ENCODE measurements at places on chromosomes 5 and 9.

- no peak for DNase-seq
Measured at GRCh38 chr9:32431196-32431595, 46.8 kb downstream of the ACO1 start.

- no peak for DNase-seq
Measured at GRCh38 chr9:105637787-105638395, 24.4 kb upstream of the TAL2 start.

DNA sequence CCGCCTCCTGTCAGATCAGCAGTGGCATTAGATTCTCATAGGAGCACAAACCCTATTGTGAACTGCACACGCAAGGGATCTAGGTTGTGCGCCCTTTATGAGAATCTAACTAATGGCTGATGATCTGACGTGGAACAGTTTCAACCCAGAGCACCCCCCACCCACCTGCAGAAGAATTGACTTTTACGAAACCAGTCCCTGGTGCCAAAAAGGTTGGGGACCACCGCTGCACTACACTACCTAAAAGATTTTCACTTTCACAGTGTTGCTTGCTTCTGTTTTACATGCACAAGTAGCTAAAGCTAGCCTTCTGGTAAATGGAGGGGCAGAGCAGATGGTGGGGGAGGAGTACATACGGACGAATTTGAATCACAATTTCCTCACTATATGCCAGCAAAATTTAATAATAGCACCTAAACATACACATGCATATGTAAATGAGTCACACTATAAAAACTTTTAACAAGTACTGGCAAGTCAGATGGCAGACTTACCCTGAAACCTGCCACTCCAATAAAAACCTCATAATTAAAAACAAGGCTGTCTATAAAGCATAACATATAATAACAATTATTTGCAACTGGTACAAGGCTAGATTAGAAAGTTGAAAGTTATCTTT, 24.0 kb upstream of the CDKN2B start:
- DNase-seq = no peak

DNA sequence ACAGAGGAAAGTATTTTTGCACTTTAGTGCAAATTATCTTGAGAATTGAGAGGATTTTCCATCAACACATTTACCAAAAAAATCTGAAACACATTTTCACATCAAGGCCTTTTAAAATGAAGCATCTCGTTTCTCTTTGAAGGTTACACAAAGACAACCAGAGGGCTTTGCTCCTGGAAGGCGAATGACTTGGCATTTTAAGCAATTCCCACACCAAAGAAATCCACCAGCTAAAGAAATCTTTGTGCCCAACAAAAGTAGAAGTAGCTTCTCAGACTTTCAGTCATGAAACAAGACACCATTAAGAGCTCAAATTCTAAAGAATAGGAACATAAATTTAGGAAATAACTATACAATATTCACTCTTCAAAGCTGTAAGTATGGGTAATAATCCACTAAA, 59.9 kb downstream of the HABP4 start:
- DNase-seq = no peak

GRCh38 chr5:150633429-150633828, 7.0 kb upstream of the SYNPO start:
- no peak for DNase-seq

DNA sequence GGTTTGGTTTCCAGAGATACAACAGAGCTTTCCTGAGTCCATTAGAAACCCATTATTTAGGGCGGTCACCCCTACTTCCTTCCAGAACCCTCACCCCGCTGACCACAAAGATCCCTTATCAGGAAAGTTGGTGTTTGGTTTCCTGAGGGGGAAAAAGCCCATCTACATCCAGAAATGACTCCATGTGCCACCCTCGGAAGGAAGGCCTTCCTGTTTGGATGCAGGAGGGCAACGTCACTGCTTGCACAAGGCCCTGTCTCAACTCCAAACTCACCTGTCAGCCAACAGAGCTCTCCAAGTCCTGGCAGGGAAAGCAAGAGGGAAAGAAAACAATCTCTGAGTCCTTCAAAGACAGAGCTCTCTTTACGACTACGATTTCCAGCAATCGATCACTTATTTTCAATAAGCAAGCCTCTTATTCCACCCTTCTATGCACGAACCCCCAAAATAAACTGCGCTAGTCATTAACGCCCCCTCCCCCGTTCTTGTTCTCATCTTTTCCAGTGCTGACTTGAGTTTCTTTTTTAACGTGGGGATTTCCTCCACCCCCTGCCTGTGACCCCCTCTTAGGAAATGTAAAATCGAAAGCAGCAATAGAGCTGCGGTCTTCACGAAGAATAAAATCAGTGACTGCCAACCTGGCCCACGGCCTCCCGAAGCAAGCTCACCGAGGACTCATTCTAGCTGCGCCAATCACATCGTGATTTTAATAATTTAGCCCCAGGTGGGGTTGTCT, 35.7 kb upstream of the NTNG2 start:
- DNase-seq = no peak

DNA sequence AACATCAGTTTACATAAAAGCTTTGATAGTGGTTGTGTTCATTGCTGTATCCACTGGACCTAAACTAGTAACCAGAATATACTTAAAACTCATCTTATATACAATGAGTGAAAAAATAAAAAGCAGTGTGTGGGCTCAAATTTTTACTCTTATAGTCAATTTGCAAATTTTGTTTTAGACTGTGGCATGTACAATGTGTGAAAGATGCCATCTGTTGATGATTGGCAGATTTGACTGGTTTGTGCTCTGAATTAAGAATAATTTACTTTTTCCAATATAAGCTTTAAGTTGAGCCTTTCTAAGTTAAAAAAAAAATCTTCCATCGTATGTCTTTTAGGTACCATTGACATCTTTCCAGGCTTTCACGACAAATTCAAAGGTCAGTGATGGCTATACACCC, 42.4 kb upstream of the F2RL1 start:
- no peak for DNase-seq

- no peak for DNase-seq
Measured at GRCh38 chr5:103891151-103891550, 328.6 kb upstream of the NUDT12 start.

- DNase-seq = no peak
Measured at GRCh38 chr9:7094052-7094451, 336.3 kb downstream of the KDM4C start.

- DNase-seq = no peak
Measured at GRCh38 chr9:131194762-131195161, 69.4 kb downstream of the NUP214 start.

GRCh38 chr9:123925819-123926218, 4.1 kb downstream of the DENND1A start:
- DNase-seq = no peak

- no peak for DNase-seq
Measured at GRCh38 chr9:109251080-109251775, 69.6 kb downstream of the EPB41L4B start.

DNA sequence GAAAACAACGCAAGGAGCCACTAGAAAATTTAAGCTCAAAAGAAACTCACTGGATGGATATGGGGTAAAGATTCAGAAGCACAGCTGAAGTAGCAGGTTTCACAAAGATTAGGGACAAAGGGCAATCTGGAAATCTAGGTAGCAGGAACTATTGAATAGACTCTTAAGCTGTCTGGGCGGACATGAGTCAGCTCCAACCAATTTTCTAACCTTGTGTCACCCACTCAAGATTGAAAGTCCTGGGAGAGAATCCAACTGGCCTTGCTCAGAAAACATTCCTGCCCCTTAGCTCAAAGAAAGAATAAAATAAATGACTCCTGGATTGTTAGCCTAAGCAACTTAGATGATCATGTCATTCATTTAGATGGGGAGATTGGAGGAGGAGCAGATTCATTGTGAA, 69.2 kb downstream of the STK32A start:
- peak; percentile 70 for DNase-seq

DNA sequence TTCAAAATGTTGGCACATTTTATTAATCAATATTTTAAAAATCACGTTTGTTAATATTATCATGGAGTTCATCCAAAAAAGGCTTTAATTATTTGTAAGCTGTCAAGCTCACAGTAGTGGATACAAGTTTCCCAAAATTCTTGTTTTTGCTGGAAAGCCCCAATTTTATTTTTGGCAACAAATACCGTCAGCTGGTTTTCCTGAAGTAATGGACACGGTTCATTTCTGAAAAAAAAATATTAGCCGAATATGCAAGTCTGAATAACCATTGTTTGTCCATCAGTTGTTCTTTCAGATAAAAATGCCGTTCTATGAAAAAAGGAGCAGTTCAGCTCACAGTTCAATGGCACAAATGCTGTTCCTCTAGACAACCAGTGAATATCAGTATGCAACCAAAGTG, 101.5 kb upstream of the RAI14 start:
- DNase-seq = no peak

DNA sequence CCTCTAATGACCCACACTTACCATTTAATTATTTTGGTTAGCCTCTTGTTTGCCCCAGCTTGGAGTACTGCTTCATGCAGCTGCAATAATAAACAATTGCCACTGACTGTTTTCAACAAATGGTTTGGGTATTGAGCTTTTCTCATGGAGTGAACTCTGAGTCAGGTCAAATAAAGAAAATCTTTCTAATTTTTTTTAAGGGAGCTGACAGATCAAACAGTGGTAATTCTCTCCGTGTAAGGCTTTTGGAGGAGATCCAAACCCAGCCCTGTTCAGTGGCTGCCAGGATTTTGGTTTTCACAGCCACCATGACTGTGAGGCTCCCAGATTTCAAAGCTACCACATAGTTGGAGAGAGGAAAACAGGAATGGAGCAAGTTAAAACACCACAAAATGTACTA, 110.7 kb upstream of the EFNA5 start:
- no peak for DNase-seq

- no peak for DNase-seq
Measured at GRCh38 chr9:136927343-136928271, 16.9 kb downstream of the FBXW5 start.

- DNase-seq = no peak
Measured at GRCh38 chr5:175285261-175285660, 158.7 kb downstream of the DRD1 start.

DNA sequence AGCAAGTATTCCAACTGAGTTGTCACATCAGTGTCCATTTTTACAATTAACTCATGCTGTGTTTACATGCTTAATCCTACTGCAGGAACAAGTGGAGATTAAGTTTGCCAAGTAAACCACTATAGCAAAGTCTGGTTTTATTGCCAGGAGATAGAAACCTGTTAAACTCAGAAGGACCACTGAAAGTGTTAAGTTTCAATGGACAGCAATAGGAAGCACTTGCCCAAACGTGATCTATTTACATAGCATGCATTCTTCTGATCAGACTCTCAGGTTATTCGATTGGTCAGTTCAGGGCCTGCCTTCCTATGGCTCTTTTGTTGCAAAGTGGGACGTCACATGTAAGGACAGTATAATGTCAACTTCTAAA, 28.0 kb upstream of the IFNK start:
- DNase-seq = no peak

- DNase-seq = no peak
Measured at GRCh38 chr9:68473790-68474189, 66.9 kb downstream of the TMEM252 start.

GRCh38 chr9:137387114-137387890, 35.7 kb downstream of the EXD3 start:
- DNase-seq = no peak

DNA sequence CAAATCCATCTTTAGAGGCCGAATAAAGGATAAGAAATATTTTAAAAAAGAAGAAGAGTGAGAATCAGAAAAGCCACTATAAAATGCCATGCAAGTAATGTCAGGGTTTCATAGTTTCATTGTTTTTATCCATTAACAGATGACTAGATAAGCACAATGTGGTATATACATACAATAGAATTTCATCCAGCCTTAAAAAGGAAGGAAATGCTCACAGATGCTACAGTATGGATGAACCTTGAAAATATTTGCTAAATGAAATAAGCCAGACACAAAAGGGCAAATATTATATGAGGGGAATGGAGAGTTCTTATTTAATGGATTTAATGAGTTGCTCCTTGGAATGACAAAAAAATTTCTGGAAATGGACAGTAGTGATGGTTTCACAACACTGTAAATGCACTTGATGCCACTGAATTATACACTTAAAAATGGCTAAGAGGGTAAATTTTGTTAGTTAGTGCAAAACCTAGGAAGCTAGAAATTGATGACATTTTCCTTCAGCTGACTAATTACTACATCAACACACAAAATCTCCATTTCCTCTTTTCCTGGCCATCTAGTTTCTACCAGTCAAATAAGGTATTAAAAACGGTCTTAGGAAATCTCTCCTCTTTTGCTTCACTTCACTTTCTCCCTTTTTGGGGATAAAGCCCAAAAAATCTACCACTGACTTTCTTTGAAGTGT, 86.6 kb downstream of the GNA14 start:
- no peak for DNase-seq

DNA sequence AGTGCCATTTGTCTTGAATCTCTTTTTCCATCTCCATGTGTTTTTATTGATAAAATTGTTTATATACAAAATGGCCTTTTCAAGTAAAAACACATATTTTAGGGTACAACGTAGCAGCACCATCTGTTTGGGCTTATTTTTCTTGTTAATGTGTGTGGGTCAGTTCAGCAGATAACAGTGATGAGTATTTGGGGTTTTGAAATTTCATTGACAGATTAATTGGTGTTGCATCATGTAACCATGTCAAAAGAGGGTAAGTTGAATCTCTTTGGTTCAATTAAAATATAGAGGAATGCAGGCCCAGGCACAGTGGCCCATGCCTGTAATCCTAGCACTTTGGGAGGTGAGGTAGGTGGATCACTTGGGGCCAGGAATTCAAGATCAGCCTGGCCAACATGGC, 20.0 kb upstream of the PURA start:
- DNase-seq = no peak

- DNase-seq = peak; percentile 10
Measured at GRCh38 chr5:128632264-128632663, 94.2 kb upstream of the FBN2 start.

DNA sequence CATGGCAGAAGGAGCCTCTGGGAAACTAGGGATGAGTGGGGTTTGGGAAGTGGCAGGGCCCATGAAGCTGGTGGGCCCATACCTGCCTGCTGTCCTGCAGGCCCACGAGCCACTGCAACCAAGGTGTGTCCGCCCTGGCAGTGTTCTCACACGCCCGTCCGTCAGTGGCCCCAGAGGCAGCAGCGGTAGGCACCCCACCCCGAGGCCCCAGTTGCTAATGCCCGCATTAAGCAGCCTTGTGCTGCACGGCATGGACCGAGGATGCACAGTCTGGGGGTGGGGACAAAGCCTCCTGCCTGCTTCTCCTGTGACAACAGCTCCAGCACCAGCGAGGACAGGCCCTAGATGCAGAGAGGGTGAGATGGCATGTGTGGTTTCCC, 41.3 kb downstream of the HK3 start:
- no peak for DNase-seq

GRCh38 chr5:138334867-138335447, 3.1 kb upstream of the FAM53C start:
- DNase-seq = peak; percentile 17

DNA sequence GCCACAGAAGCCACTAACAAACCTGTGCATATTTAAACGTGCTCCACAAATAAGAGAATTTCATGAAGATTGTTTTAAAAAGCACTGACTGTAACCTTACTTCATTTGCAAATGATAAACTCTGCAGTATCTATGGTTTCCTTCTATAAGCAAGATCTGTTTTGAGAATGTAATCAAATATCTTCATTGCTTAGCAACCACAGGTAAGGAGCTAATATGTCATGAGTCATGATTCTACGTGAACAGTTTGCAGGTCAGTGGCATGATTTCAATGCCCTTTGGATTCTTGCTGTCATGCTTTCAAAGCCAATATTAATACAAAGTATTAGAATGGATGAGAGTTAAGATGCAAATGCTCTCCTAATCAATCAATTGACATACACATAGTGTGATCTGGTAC, 325.0 kb downstream of the EDIL3 start:
- DNase-seq = no peak

- DNase-seq = no peak
Measured at GRCh38 chr5:41809128-41809527, 61.1 kb downstream of the OXCT1 start.

All from SW 1271 (cell line).